ENCODE measurements at places on chromosomes 2 and 18. TPM values are rescaled to one million over a fixed set of nuclear protein-coding genes. Genes with fewer than 3 reads are reported as not detected.

- no peak for DNase-seq
Observed at GRCh38 chr2:215002500-215002899, 135.9 kb downstream of the ABCA12 start.

CNGA3 gene
- not detected for polyA plus RNA-seq

- DNase-seq = no peak
Observed at GRCh38 chr2:31286230-31286629, 52.3 kb downstream of the EHD3 start.

- DNase-seq = no peak
Observed at GRCh38 chr2:198012025-198012424, 207.6 kb downstream of the PLCL1 start.

DNA sequence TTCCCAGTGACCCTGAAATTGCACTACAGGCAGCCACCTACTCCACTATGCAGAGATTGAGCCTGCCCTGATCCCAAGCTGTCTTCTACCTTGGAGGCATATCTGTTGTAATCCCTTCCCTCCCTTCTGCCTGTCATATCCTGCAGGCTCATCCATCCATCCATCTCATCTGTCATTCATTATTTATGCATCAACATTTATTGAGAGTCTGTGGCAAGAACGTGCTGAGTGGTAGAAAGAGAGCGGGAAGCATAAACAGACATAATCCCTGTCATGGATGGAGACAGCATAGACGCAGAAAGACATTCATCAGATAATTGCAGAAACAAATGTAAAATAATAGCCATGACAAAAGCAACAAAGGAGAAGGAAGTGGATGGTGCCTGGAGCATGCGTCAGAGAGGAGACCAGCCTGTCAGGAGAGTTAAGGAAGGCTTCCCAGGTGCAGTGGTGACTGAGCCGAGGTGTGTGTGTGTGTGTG, 110.7 kb upstream of the STPG4 start:
- no peak for DNase-seq

DNA sequence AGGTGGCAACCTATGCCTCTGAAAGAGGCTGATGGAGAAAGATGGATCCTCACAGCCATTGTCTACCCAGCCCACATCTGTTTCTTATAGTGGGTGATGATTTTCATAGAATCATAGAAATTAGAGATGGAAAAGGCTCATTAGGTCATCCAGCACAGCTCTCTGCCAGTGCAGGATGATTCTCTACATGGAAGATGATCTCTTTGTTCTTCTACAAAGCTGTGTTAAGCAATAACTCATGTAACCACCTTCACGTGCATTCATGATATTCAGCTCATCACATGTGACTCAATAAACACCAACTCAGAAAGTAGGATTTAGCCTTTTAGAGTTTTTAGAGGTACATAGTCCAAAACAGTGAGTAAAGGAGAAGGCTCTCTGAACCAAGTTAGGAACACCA, 539.4 kb upstream of the ID2 start:
- DNase-seq = no peak

DNA sequence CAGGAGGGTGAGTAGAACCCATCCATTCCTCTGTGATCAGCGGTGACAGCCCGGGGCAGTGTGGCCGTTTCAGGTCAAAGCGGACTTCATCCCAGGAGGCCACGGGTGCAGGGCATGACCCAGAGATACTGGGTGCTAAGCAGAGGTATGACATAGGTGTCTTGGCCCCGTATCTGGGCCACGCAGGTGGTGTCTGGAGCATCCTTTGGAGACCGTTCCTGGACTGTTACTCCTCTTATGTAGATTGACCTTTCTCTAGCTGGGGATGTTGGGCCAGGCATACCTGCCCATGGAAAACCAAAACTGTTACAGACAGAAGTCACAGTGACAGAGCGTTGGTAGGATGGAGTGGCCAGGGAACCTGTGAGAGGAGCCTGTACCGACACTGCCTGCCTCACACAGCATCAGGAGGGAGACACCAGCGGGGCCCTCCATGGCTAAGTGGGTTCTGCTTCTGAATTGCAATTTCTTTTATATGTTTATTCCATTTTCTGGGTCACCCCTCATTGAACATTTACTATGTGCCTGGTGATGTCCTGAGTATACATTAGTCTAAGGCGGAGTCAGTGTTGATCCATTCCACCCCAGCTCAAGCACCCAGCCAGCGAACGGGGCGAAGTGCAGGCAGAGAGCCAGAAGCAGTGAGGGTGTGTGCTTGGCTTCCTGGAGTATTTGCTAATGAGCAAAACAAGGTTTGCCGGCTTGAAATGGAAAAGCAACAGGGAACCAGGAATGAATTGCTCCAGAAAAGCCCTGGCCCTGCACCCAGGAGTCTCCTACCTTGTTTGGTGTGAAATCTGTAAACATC, 141.7 kb downstream of the SH3RF3 start:
- no peak for DNase-seq

SERPINB12 gene
- polyA plus RNA-seq = not detected

GRCh38 chr2:146530886-146531285, 1313.9 kb upstream of the ACVR2A start:
- no peak for DNase-seq

DNA sequence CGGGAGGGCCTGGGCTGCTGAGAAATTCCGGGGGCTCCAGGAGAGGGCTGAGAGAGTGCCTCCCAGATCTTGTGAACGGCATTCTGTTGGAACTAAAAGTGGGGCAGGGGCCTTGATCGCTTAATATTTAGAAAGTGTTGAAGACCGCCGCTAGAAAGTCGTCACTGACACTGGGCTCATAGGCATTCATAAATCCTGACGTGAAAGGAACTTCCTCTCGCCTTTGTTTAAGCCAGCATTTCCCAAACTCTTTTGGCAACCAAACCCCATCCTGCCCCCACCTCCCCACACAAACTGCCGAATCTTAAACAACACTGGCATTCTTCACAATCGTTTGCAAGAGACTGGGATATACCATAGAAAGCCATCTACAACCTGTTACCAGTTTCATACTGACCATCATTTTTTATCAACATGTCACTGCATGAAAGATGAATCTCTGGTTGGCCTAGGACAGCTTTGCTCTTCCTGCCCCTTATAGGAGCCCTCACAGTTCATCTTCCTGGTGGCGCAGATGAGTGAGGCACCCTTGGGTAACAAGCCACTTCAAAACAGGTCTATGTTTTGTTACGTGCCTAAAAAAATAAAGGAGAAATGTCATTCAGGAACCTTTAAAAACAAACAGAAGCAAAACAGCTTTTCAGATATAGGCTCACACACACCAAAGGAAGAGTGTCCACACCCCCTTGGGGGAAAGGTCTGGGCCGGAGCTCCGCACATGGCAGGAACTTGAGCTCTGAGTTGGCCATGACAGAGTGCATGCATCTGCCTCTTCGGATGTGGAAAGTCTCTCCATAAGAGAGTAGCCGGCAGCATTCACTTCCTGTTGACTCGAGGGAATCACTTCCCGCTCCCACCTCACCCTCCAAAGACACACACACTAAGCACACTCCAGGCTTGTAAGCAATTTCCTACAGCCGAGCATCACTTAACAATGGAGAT, 13.0 kb downstream of the MTERF4 start:
- no peak for DNase-seq

All from CD8-positive, alpha-beta memory T cell (primary cell).